Activated CD4-positive, alpha-beta T cell treated with anti-CD3 and anti-CD28 coated beads, Interleukin-2, Interleukin-6, amounts not matched to agents 100 ng/mL and 50 ng/mL, durations not matched to agents 16 hours and 8 hours (primary cell): ENCODE measurements at places on chromosomes 1 and 21.

DNA sequence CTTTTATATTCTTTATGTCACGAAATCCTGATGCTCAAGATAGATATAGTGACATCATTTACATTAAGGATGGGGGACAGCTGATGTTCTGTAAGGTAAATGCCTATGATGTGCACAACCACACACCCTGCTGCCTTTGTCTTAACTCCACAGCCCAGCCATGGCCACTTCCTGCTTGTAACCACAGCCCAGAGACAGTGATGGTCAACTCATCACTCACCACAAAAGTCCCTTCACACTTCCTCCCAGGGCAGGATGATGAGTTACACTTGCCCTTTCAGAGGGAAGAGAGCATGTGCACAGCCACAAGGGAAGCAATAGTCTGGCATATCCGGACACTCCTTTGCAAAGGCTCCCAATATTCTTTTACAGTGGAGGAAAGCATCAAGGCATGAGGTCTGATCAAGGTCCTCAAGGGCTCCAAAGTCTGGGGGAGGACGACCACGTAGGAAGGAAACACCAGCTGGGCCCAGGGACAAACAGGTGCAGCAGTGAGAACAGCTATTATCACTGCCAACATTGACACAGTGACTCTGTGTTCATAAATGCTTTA, 53.8 kb downstream of the PLPP3 start:
- peak; percentile 9 for DNase-seq

DNA sequence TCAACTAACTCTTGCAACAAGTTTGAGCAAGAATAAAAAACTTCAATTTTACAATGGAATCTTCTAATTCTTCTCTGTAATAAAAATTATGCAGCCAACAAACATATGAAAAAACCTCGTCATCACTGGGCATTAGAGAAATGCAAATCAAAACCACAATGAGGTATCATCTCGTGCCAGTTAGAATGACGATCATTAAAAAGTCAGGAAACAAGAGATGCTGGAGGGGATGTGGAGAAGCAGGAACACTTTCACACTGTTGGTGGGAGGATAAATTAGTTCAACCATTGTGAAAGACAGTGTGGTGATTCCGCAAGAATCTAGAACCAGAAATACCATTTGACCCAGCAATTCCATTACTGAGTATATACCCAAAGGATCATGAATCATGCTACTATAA, 327.5 kb upstream of the LYPLAL1 start:
- DNase-seq: no peak

DNA sequence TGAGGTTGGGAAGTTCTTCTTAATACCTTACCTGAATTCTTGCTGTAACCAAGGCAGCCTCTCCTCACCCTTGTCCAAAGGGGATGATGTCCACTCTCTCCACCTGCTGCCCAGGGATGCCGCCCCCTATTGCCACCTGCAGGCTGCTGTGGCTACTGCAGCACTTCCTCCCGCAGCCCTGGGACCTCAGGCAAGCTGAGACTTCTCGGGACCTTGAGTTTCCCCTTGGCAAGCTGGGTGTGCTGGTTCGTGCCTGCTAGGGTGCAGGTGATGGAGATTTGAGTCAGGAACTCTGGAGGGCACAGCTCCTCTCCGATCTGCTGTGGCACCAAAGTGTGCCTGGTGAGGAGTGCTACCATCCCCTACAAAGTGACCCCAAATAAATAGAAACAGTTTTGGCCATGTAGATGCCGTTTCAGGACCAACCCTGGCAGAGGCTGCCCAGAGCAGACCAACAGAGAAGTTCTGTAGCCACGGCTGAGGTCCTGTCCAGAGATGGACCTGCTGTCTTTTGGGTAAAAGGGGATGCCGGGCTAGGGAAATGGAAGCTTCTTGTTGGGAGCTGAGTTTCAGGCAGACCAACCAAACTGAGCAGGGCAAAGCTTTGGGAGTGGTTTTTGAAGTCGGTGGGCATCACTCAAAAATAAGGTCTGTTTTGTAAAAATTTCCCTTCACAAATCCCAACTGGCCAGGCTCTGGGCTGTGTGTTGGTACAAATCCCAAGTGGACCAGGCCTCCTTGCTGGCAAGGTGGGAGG, 31.7 kb downstream of the RUNX3 start:
- peak; percentile 59 for DNase-seq

DNA sequence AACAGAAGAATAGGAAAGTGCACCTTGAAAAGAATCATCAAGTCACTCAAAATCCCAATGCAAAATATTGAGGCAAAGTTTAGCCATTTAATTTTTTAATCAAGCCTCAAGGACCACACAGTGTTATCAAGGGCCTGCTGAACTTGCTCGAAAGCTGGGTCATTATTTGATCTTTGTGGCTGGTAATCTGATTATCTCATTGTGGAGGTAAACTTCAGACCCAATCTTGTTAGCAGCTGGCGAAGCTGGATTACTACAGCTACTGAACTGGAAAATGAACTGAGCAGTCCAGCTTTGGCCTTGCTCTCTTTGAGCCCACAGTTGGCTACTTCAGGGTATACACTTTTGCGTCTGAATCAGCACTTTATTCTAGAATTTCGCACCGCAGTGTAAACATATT, 94.4 kb downstream of the BARHL2 start:
- DNase-seq: no peak

DNA sequence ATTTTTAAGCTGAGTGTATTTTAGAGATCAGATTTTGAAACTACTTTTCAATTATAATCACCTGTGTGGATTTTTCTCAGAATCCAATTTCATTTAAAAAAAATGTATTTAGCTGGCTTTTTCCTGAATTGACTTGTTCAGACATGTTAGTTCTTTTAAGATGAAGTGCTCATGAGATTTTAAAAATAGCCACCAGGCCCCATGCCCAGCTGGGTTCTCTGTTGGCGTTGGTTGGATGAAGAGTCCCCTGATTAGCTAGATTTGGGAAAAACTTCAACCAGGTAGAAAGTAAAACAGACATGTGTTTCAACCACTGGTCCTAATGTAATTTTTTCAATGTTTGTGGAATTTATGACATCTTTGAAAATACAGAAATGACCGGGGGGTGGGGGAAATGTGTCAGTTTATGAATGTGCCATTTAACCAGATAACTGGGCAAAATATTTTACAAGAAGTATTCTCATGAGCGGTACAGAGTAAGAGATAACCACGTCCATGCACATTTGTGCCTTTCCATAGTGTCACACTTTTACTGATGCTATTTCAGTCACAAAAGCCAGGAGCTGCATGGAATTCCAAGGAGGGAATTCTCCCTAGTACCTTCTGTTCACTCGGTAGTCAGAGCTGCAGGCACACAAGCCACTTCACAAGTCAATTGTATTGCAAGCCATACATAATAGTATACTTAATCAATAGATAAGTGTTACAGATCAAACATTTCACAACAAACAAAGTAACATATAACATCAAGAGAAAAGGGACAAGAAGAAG, 51.1 kb downstream of the KCNK1 start:
- DNase-seq: no peak

DNA sequence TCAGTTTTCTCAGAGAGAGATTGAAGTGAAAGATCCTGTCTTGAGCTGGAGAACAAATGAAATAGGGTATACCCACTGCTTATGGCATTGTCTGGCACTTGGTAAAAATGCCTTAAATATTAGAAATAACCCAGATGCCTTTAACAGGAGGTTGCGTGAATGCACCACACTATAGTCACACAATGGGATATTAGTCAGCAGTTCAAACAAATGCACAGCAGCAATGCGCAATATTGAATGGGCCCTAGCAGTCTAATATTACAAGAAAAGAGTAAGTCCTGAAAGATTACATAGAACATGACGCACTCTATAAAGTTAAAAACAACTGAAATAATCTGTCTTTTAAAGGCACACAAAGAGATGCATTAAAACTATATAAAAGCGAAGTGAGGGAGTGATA, 161.1 kb downstream of the EDEM3 start:
- no peak for DNase-seq

- peak; percentile 72 for DNase-seq
Observed at GRCh38 chr21:43667191-43667904, 8.0 kb downstream of the RRP1B start.

- no peak for DNase-seq
Observed at GRCh38 chr1:55695151-55695550, 480.0 kb upstream of the USP24 start.

DNA sequence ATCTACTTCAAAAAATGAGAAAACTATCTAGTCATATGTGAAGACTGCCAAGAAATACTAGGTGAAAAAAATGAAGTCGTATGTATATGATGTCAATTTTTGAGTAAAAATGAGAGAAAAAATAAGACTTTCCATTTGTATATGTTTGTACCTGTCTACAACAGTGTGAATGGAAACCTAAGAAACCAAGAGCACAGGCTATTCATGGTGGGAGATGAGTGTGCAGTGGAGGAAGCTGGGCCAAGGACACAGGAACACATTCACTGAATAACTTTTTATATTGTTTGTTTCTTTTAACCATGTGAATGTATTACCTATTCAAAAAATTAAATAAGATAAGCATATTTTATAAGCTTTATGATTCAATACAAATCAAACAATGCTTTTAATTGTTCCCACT, 67.0 kb downstream of the ERO1B start:
- peak; percentile 15 for DNase-seq

DNA sequence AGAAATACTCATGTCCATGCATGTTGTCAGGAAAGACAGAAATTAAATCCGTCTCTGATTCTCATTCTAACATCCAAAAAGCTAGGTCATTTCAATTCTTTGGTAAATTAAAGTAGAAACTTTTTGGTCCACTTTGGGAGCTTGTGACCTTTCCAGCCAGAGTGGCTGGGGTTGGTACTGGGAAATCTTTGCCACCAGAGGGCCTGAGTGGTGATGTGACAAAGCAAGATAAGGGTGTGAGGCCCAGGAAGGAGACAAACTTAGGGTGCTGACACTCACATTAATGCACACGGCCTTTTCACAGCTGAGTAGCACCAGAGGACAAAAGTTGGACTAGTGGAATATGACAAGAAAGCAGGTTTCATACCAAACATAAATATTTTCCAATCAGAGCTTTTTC, 144.3 kb downstream of the DNM3 start:
- peak; percentile 33 for DNase-seq

- DNase-seq: no peak
Observed at GRCh38 chr1:154440036-154440804, 35.1 kb downstream of the IL6R start.

- no peak for DNase-seq
Observed at GRCh38 chr1:91604632-91605031, 104.0 kb downstream of the CDC7 start.

- no peak for DNase-seq
Observed at GRCh38 chr1:159228554-159228953, 23.9 kb downstream of the ACKR1 start.

DNA sequence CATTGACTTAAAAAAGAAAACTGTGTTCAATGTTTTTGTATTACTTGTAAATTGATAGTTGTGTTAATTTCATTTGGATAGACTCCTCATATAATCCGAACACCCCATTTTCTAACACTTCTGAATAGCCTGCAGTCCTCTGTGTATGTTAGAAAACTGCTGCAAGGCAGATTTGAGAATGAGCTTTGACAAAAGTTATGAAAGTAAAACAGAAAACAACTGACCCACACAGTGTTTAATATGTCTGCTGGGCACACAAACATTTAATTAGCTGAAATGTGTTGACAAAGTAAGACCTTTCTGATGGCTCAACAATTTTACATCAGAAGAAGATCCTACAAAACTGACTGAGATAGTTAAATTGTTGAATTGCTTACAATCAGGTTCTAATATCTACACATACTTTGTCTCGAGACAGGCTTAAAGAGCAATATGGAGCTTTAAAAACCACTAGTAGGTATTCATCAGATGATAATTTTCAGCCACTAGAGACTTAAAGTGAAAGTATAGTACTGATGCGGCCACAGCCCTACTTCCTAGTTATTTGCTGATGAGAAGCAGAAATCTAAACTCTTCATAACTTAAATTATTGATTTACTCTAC, 40.0 kb upstream of the PRMT6 start:
- DNase-seq: no peak

- no peak for DNase-seq
Observed at GRCh38 chr1:229950020-229950419, 117.0 kb upstream of the GALNT2 start.

GRCh38 chr21:31282095-31282709, 61.9 kb downstream of the TIAM1 start:
- no peak for DNase-seq

GRCh38 chr1:233393084-233393840, 65.7 kb downstream of the MAP3K21 start:
- DNase-seq: no peak

DNA sequence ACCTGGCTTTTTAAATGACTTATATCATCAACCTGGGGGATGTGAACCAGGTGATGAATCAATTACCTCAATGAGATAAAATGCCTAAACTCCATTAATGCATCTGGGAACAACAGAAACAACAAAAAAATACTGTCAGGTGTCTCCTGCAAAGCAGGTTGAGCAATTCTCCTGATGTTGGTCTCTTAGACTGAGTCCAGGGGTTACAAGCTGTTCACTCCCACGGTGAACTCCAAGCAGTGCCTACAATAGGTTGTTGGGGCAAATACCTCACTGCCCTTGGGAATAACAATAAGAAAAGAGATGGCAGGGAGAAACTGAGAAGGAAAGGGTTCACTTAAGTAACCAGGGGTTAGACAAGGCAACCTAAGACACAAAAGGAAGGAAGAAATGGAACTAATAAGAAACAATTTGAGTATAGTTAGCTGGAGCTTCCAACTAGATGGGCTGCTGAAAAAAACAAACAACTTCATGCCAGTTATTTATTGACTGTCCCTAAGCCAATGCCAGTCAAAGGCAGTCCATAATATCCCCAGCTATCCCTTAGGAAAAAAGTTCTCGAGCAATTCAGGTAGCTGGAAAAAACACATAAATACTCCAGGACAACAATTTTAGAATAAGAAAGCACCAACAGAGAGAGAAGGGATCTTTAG, 97.6 kb upstream of the MAGI3 start:
- DNase-seq: no peak
